Head of caudate nucleus (tissue), 42 donors: ENCODE measurements at places on chromosomes 12 and 14.

DNA sequence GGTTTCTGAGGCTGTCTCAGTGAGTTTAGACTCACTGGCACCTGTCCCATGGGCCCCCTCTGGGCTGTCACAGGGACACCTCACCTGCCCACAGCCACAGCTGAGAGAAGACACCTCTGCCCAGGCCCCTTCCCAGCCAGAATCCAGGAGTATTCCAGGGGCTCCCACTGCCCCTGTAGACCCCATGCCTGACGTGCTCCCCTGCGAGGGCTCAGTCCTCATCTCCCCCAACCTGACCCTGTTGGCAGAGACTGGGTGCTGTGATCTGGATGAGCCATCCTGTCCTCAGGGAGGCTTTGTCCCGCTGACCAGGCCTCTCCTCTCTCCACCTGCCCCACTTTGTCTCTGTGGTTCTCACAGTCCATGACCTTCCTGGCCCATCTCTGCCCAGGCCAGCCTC is 89.4 kb downstream of the DHRS2 start:
- DNase-seq = no peak

- DNase-seq = no peak
These were observed 1.1 kb upstream of the BMP4 start for GRCh38 chr14:53957739-53958138.

DNA sequence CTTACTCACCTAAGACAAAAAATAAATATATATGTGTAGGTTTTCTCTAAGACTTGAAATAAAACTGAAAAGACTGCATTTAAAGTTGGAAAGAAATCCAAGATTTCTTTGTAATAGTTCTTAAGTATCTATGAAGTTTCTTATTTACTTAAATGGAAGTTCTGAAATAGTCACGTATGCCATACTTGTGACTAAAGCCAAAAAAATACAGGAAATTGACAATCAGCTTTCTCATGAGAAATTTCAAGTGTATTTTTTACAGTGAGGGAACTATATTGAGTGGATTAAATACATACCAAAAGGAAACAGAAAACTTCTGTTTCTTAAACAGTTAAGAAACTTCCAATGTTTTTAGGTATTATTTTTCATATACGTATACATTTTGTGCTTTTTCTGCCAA is 188.1 kb downstream of the DPY19L2 start:
- no peak for DNase-seq

- DNase-seq = no peak
These were observed 242.7 kb upstream of the SFSWAP start for GRCh38 chr12:131468206-131468605.

- DNase-seq = no peak
These were observed 18.5 kb upstream of the CD9 start for GRCh38 chr12:6181583-6182278.

DNA sequence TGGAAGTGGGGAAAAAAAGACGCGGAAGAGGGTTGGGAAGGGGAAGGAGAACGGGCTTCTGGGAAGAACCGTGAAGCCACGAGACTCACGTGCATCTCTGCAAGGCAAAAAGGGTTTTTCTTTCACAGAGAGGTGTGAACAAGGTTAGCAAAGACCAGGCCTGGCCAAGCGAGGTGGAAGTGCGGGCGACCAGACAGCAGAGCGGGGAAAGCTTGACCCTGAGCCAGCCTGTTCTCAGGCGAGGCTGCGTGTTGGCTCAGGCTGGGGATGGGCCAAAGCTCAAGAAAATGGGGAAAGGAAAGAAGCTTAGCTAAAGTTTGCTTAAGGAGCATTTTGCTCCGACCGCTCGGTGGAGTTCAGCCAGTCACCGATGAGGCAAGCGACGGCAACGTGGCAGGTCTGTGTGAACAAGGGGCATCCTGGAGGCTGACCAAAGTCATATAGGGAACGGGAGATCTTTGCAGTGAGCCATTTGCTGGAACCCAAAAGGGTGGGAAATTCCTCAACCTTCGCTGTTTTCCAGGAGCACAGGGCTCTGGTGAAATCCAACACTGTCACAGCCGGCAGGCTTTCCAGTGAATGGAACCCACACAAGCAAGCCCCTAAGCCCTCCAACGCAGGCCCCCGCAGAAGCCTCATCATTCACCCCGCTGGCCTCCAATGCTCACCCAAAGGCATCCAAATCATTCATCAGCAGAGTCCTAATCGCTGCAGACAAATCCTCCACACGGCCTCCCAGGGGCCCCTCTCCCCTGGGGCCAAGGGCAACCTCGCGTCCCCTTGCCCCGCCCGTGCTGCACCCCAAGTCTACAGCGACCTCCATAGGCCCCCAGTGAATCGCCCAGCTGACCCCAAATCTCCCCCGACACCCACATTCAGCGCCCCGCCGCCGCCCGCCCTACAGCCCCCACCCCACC is 754 bp downstream of the ZNF605 start:
- peak; percentile 37 for DNase-seq

- DNase-seq = no peak
These were observed 20.5 kb downstream of the TTC7B start for GRCh38 chr14:90795744-90796143.

GRCh38 chr12:130932061-130932930 is 21.4 kb upstream of the ADGRD1 start:
- DNase-seq = no peak

GRCh38 chr12:70444903-70445302 is 78.8 kb downstream of the KCNMB4 start:
- DNase-seq = no peak

- DNase-seq = no peak
These were observed 48.5 kb upstream of the RIMBP2 start for GRCh38 chr12:130764475-130765185.

- DNase-seq = no peak
These were observed 25.5 kb downstream of the ITGA7 start for GRCh38 chr12:55682087-55682796.
